LHCN-M2 (cell line): ENCODE measurements at places on chromosomes 3 and 15.

DNA sequence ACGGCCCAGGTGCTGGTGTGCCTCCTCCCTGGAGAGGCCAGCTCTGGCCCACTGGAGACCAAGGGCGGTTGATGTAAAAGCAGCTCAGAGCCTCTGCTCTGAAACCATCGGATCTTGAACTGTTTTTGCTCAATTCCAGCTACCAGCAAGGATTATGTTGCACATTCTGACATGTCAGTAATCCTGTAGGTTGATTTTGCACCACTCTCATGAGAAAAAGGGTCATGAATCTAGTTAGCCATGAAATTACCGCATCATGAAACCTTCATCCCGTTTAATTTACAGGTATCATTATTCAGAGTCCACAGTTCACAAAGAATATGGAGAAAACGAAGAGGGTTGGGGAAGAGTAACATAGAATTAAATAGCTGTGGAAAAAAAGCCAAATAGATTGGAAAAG is 120.4 kb upstream of the NSMCE3 start:
- no peak for DNase-seq

GRCh38 chr15:72967397-72967796 is 84.9 kb upstream of the NEO1 start:
- no peak for DNase-seq

DNA sequence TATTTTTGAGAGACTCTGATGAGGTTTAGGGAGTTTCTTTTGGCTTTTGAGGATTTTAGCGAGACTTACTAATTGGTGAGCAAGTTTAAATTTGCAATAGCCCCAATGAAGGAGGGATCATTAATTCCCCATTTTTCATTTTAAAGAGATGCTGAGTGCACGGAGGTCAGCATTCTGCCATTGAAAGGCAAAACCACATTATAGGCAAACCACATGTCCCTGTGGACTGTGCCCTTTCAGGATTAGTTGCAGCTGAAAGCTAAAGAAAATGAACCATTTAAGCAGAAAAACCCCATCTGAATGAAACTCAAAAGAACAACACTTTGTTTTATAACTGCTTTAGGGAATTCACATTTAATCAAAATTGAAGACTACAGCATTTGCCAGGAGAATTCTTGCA is 246.5 kb downstream of the PDZRN3 start:
- DNase-seq: no peak

GRCh38 chr15:74723754-74724334 is 1.5 kb downstream of the CYP1A1 start:
- peak; percentile 52 for DNase-seq

- DNase-seq: no peak
These were observed 8.4 kb downstream of the NBEAL2 start for GRCh38 chr3:46987743-46988401.

- DNase-seq: no peak
These were observed 15.2 kb downstream of the RFTN1 start for GRCh38 chr3:16498130-16498890.

DNA sequence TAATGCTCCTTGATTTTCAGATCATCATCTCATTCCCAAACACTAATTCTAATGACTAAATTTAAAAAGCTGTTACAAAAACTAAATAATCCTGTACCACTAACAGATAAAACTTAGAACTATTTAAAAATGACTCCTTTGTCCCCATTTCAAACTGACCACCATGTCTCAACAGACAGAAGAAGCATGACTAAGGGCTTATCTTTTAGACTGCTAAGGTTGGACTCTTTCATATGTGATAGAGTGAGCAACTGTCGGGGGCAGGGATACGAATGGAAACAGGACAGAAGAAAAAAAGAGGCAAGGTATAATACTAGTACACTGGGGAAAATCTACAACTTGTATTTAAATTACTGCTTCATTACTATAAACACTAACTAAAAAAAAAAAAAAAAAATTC is 23.3 kb downstream of the SNX4 start:
- DNase-seq: no peak

GRCh38 chr15:35810007-35810406 is 264.0 kb upstream of the DPH6 start:
- no peak for DNase-seq

DNA sequence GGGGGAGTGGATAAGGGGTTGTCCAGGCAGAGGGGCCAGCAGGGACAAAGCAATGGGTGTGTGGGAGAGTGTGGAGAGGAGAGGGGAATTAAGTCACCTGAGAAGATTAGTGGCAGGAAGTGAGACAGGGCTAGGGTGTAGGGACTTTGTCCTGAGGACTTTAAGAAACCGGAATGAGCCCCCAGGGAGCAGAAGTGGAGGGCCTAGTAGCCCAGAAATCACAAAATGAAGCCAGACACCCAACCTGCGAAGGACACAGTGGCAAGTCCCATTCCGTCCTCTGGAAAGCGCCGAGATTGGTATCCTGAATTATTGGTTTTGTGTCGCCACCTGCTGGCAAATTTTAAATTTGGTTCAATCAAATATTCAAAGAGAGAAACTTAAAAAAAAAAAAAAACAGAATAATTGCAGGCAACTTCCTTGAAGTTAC is 78.0 kb upstream of the SLC25A36 start:
- DNase-seq: peak; percentile 61

GRCh38 chr3:128482666-128483656 is 10.0 kb downstream of the GATA2 start:
- no peak for DNase-seq

DNA sequence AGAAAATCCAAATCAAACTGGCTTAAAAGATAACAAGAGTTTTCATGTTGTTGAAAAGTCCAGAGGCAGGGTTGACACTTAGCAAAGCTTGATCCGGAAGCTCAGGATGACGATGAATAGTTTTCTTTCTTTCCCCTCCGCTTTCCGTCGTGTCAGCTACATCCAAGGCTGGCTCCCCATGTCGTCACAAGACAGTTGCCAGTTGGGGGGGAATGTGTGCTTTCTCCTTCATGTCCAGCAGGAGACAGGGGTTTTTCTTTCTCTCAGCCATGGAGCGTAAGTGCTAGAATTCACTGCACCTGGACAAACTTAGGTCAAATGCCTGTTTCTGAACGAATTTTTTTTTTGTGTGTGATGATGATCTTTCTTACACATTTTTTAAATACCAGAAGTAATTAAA is 273.8 kb upstream of the RGMA start:
- no peak for DNase-seq

DNA sequence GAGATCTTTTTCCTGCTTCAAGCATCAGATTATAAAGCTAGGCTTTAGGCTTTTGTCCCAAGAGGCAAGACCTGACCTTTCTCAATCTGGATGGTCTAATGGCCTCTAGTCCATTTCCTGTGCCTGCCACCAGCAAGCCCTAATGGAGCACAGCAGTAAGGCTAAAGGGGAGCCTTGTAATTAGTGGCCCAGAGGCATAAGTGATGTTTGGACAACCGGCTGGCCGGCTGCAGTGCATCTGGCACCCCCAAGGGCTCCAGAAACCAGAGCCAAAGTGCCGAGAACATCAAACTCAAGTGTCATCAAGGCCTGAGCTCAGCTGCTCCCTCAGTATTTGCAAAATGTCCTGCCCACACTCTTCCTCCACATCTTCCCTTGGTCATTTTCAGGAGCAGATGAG is 31.9 kb upstream of the RTP4 start:
- no peak for DNase-seq

GRCh38 chr3:46936733-46937250 is 39.8 kb downstream of the CCDC12 start:
- peak; percentile 64 for DNase-seq

DNA sequence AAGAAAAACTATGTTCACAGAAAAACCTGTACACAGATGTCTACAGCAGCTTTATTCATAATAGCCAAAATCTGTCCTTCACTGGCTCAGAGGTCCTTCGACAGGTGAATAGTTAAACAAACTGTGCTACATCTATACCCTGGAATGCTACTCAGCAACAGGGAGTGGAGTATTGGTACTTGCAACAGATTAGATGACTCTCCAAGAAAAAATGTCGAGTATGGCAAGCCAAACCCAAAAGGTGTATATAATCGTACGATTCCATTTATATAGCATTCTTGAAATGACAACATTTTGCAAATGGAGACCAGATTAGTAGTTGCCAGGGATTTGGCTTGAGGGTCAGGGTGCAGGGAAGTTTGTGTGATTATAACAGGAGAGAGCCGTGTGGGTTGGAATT is 22.4 kb upstream of the RGMA start:
- DNase-seq: no peak

DNA sequence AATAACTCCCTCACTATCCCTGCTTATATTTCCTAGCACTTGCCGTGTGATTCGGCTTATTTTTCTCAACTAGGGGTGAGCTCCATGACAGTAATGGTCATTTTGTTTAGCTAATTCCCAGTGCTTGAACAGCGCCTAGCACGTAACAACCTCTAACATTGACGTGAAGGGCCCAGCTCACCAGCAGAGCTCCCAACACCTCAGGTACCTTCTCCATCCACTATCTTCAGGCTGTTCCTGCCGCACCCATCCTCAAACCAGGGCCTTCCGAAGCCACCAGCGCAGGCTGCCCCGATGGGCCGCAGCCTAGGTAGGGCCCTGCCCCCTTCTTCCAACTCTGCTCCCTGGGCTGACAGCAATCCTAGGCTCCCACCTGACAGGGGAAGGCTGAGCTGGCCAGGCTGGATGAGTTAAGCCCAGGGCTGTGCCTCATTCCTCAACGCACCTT is 751 bp upstream of the RPS17 start:
- DNase-seq: no peak

DNA sequence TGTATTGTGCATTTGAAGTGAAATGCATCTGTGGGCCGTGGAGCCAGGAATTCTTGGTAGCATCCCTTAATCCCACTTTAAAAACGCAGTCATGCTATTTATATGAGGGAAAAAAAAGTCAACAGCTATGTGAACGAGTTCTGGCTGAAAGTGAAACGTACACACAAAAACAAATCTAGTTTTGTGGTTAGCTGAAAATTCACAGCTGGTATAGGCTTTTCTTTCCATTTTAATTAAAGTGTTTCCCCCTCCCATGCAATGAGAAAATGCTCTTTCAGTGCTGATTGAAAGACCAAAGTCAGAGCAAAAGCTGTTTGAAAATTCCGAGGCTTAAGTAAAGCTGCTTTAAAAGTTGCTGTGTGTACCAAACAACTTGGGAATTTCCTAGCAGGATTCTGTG is 297.4 kb downstream of the PLCL2 start:
- no peak for DNase-seq

DNA sequence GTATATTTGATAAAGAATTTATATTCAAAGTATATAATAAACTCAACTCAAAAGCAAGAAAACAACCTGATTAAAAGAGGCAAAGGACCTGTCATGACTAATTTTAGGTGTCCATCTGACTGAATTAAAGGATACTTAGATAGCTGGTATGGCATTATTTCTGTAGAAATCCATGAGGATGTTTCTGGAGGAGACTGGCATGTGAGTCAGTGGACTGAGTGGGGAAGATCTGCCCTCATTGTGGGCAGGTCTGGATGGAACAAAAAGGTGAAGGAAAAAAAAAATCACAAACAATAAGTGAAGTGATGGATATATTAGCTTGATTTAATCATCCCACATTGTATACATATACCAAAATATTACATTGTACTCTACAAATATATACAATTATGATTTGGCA is 16.6 kb downstream of the ANKRD28 start:
- peak; percentile 48 for DNase-seq

DNA sequence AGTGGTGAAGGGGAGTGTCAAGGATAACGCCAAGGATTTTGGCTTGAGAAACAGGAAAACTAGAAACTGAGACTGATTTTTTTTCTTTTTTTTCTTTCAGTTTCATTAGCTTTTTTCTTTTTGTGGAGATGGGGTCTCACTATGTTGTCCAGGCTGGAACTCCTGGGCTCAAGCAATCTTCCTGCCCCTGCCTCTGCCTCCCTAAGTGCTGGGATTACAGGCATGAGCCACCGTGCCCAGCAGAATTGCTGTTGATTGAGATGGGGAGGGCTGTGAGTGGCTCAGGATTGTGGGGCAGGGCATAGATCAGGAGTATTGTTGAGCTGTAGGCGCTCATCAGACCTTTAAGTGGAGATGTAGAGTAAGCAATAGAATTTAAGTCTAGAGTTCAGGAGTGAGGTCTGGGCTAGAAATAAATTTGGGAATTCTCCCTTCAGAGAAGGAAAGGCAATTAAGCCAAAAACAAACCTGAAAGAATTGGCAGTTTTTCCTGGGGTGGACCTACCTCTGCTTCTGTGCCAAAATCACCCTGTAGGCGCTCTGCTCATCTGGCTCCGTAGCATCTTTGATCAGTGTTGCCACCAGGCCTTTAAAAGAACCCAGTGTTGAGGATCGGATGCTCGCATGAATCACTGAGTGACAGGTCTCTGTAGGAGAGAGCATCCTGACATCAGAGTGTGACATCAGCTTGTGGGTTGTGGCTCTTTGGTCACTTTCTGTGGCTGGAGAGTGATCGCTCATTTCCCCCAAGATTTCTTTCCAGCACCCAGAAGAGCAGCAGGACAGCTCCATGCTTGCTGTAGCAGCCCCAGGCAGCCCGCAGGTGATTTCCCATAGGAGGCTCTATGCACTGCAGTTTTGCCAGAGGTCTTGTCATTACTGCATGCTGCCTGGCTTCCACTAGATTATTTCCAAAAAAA is 15.8 kb downstream of the ABHD17C start:
- peak; percentile 56 for DNase-seq

DNA sequence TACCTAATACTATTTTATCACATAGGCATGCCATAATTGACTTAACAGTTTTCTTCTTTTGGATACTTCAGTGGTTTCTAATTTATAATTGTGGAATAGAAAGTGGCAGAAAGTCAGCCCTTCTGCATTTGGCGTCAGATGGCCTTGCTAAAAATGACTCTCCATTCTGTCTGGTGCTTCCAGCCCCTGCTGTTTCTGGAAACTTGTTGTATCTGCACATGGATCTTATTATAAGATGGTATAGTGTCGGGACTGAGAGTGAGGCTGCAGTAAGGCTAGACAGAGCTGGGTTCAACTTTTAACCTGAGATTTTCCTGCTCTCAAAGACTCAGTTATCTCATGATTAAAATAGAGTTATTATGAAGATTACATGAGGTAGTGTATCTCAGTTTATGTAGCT is 74.8 kb upstream of the WDR72 start:
- DNase-seq: no peak

GRCh38 chr3:169295912-169296570 is 367.5 kb downstream of the MECOM start:
- no peak for DNase-seq

DNA sequence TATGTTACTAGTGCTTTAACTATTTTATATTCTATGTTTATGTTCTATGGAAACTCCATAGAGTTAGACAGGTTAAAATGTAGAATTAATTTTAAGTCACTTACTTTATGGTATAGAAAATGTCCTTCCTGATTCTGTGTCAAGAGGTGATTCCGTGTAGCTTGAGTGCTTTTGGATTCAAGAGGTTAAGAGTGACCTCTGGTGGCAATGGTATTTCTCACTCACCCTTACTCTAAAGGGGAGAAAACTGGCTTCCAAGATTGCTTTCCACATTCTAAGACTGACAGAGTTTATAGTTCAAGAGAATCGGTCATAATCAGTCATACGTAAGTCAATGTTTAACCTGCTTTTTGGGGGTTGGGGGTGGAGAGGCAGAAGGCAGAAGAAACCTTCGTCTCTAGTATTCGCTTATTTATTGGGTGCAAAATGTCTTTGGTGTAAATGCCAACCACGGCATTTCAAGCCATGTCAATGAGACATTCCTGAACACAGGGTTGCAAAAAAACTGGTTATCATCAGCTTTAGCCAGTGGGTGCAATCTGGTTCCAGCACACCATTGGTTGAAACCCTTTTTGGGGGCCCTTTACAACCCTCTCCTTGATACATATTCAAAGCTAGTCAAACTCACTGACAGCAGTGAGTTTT is 92.0 kb upstream of the VGLL3 start:
- peak; percentile 72 for DNase-seq
